ENCODE measurements at places on chromosomes 2 and 18. TPM values are rescaled to one million over a fixed set of nuclear protein-coding genes. Genes with fewer than 3 reads are reported as not detected.

The MSH6 gene
- 38.5 TPM for total RNA-seq

DNA sequence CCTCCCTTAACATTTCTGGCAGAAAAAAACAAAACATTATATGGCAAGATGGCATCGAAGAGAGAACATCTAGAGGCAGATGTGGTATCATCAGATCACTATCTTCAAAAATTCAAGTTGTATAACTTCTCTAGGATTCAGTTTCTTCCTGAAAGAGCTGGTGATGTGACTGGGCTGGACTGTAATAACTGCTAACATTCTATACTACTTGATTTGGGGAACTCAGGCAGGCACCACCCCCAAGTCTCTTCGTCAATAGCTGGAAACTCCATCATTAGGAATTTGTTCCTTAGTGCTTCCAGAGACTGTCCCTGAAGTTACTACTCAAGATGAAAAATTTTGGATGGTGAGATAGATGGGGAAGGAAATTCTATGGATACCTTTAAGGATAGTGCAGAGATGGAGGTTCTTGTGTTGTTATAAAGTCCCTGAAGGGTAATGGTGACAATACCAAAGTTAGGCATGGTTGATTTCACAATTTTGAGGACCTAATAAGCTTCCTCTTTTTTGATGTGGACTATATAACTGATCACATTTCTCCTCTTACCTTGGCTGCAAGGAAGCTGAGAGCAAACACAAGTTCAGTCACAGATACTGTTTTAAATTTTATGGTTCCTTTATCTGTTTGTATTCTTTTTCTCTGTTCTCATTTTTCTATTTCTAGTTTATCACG is 59.1 kb upstream of the PGAP1 start:
- no peak for DNase-seq

DNA sequence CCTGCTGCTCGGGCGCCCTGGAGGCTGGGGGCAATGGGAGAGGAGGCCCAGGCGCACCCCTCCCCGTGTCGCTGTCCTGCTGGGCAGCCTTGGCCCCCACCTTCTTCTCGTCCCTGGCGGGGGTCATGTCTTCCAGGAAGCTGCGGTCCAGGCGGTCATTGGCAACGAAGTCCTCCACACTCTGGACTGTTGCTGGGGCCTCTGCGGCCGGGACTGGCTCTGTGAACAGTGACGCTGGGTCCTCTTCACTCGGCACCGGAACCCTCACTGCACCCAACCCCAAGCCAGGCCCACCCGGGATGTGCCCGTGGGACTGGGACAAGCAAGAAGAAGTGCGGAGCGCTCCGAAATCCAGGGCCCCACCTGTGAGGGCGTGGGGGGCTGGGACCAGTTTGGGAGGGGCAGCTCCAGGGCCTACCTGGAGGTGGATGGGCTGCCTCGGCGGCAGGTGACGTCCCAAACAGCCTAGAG is 308.0 kb downstream of the CCDC74A start:
- DNase-seq: no peak

GRCh38 chr2:37781028-37781427 is 109.6 kb upstream of the CDC42EP3 start:
- DNase-seq: no peak

GRCh38 chr2:207929923-207930322 is 95.4 kb downstream of the PLEKHM3 start:
- DNase-seq: no peak

Data from umbilical cord (tissue), 2 donors.